ENCODE measurements at places on chromosomes 1 and 21.

- no peak for DNase-seq
Observed at GRCh38 chr1:228778466-228778865, 43.2 kb downstream of the RHOU start.

GRCh38 chr1:188314557-188315137, 1485.9 kb downstream of the PLA2G4A start:
- no peak for DNase-seq

DNA sequence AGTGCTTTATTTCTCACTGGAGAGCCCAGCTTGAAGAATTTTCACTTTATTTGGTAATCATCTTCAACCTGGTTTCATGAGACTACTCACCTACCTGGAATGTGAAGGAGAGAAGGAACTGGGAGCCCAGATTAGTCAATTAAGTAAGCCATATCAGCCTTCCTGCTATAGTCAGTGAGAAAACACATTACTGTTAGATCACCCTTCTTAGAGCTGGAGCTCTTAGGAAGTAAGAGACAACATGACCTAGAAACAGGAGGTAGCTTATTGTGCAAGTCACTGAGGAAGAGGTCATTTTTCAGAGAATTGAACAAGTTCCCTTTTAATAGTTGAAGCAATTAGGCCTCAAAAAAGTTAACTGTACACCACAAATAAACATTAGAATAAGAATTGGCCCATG, 49.2 kb upstream of the TEKT2 start:
- no peak for DNase-seq

GRCh38 chr1:17419626-17420328, 19.7 kb downstream of the RCC2 start:
- peak; percentile 72 for DNase-seq

GRCh38 chr1:180141381-180141934, 13.2 kb upstream of the QSOX1 start:
- no peak for DNase-seq

DNA sequence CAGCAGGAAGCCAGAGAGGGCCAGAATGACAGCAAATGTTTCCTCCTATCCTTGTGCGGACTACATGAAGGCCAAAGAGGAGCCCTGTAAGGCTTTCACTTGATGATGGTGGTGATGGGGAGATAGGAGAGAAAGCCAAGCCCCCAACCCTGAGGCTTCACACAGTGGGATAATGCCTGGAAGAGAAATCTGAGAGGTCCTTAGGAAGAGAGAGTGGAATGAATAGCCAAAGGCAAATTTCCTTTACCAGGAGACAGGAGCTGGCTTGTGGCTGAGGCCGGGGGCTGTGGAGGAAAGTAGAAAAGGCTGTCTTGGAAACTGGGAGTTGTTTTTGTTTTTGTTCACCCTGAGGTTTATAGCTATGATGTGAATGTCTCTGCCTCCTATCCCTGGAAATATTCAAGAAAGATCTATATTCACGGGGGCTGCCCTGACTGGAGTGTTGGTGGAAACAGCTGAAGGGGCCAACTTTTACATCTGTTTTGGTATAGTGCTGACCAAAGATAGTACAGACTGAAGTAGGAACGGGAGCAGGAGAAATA, 13.0 kb upstream of the RNF19B start:
- no peak for DNase-seq

All from WERI-Rb-1 (cell line).